ENCODE measurements at places on chromosomes 5 and 9.

- DNase-seq, result no peak
These were observed 206.8 kb downstream of the TMC1 start for GRCh38 chr9:72728031-72728770.

- peak; percentile 42 for DNase-seq
These were observed 78.8 kb upstream of the GPBP1 start for GRCh38 chr5:57094753-57095683.

DNA sequence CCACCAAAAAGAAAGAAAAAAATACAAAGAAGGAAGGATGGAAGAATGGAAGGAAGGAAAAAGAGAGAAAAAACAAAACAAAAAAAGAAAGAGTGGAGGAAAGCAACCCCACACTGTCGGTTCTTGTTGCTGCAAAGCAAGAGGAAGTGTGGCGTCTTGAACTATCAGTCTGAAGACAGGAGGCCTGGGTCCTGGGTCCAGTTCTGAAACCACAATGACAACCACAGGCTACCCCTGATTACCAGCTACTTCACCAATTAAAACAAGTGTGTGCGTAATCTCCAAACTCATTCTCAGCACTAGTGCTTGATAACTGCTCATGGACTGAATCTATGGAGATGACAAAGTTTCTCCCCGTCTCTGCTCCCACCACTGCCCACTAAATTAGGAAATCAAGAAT, 93.7 kb downstream of the RASEF start:
- no peak for DNase-seq

- DNase-seq, result no peak
These were observed 108.6 kb downstream of the TRIO start for GRCh38 chr5:14251733-14252132.

DNA sequence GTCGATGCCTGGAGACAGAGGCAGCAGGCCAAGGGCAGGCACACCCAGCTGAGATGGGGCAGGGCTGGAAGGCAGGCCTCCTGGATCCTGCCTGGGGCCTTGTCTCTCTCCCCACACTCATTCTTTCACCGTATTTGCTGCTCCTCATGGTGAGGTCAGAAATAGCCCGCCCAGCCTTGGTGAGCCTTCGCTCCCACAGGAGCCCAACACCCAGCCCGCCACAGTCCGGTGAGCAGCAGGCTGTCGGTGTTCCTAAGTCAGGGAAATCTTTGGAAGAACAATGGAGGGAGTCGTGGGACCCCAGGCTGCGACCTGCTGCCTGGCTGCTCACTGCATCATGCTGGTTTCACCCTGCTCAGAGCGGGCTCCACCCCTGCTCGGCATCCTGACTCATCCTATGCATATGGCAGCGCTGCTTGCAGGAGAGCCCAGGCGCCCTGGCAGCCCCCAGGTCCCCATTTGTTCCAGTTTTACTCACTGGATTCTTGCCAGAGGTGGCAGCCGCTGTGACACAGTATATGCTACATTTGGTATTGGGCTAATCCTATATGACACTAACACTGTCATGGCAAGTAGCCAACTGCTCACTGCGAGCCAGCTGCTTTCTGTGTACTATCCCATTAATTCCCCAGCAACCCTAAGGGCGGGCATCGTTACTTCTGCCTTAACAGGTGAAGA, 53.2 kb upstream of the NCS1 start:
- no peak for DNase-seq

GRCh38 chr5:62011089-62011664, 294.8 kb upstream of the KIF2A start:
- no peak for DNase-seq

DNA sequence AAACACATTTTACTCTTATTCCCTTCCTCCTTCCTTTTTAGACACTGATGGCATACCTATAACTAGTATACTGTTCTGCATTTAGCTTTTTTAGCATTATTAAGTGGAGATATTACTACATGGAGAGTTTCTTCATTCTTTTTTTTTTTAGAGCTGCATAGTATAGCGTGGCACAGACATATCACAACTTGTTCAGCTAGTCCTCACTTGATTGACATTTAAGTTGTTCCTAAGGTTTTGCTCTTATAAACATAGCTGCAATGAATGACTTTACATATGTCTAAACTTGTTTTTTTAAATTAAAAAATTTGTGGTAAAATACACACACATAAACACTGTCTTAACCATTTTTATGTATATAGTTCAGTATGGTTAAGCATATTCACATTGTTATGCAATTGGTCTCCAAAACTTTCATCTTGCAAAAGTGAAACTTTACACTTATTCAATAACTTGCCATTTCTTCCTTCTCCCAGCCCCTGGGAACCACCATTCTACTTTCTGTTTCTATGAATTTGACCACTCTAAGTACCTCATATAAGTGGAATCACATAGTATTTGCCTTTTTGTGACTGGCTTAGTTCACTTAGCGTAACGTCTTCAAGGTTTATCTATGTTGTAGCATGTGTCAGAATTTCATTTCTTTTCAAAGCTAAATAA, 48.7 kb downstream of the ANKDD1B start:
- DNase-seq, result no peak
